ENCODE measurements at places on chromosomes 5 and 9.

- no peak for DNase-seq
Observed at GRCh38 chr9:78010445-78010844, 21.2 kb downstream of the GNAQ start.

- no peak for DNase-seq
Observed at GRCh38 chr5:135615581-135616260, 36.9 kb upstream of the CXCL14 start.

DNA sequence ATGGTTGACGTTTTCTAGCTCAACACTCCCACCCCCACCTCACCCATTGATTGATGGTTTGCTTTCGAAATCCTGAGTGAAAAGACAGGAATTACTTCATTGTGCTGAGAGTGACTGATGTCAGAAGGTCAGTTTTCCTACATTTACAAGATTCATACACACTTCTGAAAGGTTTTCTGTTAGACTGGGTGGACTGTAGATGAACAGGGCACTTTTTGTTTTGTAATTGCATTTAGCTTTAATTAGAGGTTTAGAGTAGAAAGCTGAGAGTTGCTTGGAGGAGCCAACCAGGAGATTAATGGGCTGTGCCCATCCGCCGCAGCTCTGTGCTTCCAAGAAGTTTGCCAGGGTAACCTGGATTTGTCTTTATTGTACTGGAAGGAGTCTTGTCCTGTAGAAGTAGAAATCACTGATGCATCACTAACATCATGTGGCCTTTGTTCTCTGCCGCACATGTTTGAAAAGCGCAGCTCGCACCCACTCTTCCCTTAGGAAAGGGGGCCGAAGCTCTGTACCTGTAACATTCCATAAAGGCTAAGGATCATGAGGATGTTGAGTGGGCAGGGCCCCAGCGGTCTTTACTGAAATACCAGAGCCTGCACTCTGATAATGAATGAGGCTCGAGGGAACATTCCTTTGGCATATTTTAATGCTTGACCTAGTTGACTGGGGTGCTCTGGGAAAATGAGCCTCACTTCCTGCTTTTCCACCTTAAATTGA lies 267.6 kb upstream of the DMRT1 start:
- no peak for DNase-seq

DNA sequence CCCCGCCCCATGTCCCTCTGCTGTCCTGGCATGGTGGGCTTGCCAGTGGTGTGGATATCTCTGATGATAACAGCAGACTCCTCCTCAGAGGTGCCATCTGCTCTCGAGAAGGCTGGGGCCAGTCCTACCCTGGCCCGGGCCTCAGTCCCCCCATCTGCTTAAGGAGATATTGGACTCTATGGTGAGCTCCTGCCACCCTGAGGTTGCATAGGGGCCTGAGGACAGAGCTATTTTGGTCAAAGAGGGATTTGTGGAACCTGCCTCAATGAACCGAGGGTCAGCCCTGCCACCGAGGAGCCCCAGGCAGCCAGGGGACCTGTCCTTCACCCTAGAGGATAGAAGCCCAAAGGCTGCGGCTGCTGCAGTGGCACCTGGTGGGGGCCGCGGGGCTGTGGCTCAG lies 32.6 kb downstream of the NTNG2 start:
- DNase-seq = no peak

DNA sequence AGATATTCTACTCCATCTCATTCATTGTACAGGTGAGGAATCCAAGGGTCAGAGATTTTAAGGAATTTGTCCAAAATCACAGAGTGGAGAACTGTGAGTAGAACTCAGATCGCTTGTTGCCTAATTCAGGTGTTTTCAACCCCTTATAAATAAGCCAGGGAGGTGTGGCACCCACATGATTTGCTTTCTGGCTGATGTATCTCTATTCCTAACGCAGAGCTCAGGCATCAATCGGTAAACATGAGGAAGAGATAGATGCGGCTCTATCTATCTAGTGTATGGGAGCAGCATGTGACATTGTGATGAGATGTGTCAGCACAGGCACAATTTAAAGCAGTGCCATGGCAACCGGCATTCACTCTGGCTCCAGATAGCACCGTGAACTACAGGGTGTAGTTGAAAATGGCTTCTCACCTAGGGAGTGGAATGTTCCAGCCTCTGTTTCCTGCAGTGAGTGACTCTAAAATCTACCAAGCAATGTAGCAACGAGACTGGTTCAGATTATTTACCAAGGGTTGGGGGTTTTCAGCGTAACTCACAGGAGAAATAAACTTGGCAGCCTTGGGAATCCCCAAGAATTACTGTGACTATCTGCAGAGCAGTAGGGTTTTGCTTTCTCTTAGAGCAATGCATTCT lies 53.4 kb upstream of the SUB1 start:
- DNase-seq = no peak

GRCh38 chr5:102811972-102812371 lies 56.9 kb downstream of the PAM start:
- DNase-seq = no peak

DNA sequence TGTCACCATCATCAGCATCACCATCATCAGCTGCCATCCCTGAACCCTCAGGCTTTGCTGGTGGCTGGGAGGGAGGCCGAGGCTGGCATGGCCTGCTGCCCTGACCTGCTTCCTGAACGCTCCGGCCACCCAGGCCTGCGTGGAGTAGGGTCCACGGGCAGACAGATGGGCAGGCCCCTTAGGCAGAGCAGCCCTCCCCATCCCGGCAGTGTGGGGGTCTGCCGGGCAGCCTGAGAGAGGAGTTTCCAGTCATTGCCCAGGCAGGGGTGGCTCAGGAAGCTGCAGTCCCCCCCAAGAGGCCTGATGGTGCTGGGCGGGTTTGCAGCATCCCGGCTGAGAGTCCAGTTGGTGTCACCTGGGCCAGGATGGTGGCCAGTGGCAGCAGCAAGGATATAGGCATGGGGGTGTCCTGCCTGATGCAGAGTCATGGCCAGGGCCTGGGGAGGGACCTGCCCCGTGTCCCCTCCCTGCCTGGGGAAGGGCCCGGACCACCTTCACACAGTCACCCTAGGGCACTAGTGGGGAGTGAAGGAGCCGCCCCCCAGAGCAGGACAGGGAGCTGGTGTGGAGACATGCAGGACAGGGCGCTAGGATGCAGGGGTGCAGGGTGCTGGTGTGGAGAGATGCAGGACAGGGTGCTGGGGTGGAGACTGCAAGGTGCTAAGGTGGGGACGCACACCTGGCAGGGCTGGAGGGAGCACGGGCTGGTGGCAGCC lies 7.7 kb upstream of the EGFL7 start:
- no peak for DNase-seq

DNA sequence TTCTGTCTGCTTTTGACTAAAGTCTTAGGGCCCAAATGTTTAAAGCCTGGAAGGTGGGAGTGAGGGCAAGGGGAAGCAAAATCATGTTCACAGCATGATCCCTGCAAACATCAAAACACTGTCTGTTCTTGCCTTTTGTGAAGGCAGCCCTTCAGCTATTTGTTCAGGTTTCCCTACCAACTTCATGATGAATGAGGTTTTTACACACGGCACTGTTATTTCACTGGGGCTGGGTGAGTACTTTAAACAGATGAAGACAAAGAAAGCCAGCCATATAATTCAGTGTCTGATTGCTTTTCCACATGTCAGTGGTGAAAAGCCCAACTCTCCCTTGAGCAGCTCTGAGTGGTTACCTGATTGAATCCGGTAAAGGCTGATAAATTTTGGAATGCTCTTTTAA lies 224.7 kb upstream of the GRAMD2B start:
- no peak for DNase-seq

DNA sequence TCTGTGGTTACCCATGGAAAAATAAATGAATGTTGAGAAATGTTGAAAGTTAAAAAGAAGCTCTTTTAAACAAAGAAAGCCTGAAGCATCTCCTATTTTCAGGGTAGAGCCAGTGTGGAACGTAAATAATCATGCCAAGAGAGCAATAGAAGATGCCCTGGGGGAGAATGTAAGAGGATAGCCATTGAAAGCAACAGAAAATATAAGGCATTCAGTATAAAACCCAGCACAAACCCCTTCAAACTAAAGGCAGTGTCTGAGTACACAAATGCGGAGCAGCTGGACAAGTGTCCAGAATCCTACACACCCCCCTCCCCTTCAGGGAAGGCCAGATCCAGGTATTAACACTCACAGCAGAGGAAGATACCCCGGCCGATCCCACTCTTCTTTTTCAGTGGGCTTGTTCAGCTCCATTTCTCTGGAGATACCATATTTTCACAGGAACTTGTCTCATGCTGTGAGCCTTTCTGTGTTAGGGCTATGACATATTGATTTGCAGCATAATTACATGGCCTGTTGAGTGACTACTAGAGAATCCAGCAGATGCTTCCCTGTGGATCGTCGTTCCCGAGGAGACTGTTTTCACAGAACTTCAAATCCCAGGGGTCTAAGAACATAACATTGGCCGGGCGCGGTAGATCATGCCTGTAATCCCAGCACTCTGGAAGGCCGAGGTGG lies 101.2 kb downstream of the PLK2 start:
- no peak for DNase-seq

- DNase-seq = no peak
Observed at GRCh38 chr5:93621327-93621798, 38.3 kb downstream of the NR2F1 start.

DNA sequence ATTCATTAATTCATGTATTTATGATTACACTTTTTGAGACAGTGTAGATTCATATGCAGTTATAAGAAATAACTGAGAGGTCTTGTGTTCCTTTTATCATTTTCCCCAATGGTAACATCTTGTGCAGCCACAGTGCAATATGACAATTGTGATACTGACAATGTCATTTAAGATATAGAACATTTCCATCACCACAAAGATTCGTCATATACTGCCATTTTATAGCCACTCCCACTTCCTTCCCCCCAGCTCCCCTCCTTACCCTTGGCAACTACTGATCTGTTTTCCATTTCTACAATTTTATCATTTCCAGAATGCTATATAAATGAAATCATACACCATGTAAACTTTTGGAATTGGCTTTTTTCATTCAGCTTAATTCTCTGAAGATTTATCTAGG lies 53.8 kb downstream of the NR2F1 start:
- DNase-seq = no peak

GRCh38 chr5:160183075-160183474 lies 46.2 kb upstream of the FABP6 start:
- DNase-seq = no peak

- DNase-seq = peak; percentile 71
Observed at GRCh38 chr9:113340011-113340699, at the start of gene WDR31. TSS of gene WDR31 (minus strand) at chr9:113340275. CDS start at chr9:113332022, 8,253 bp downstream.

DNA sequence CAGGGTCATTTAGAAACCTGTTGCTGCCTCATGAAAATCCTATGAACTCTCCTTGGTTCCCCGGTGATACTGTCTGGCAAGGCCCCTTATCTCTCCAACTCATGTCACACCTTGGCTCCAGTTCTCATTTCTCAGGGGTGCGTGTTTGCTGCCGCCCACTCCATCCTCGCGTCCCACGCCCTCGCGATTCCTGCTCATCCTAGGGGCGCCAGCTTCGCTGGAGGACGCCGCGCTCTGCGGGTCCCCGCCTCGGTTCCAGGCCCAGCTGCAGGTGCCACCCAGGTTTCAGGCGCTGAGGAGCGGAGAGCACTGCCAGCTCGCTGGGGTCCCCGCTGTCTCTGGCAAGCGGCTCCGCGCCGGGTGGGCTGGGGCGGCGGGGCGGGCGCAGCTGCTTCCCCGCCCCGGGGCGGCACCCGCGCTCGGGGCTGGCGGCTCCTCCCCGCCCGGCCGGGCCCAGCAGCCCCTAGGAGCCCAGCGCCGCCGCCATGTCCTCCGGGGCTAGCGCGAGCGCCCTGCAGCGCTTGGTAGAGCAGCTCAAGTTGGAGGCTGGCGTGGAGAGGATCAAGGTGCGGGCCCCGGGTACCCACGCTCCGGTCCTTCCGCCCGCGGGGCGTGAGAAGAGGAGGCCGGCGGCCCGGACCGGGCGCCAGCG lies at the start of gene GNG10:
Gene GNG10, plus strand, starts transcription at position 456 of the 652 bp plus-strand sequence. Its CDS starts 30 bp downstream, at position 486.
- no peak for DNase-seq

- DNase-seq = no peak
Observed at GRCh38 chr9:21710548-21711191, 91.8 kb upstream of the MTAP start.

- DNase-seq = no peak
Observed at GRCh38 chr5:55530669-55531068, 4.1 kb downstream of the PLPP1 start.

GRCh38 chr5:100188339-100188738 lies 346.8 kb upstream of the FAM174A start:
- no peak for DNase-seq

DNA sequence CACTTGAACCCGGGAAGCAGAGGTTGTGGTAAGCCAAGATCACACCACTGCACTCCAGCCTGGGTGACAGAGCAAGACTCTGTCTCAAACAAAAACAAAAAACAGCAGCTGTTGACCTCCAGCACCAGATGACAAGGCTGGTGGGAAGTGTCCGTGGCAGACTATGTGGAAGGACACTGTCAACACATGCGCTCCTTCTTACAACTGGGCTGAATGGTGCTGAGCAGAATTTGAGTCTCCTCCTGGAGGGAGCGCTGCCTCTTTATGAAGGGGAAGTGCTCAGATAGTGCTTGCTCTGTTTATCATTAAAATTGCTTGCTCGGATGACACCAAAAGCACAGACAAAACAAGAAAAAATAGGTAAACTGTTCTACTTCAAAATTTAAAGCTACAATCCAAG lies 9.2 kb upstream of the CFAP157 start:
- DNase-seq = no peak

DNA sequence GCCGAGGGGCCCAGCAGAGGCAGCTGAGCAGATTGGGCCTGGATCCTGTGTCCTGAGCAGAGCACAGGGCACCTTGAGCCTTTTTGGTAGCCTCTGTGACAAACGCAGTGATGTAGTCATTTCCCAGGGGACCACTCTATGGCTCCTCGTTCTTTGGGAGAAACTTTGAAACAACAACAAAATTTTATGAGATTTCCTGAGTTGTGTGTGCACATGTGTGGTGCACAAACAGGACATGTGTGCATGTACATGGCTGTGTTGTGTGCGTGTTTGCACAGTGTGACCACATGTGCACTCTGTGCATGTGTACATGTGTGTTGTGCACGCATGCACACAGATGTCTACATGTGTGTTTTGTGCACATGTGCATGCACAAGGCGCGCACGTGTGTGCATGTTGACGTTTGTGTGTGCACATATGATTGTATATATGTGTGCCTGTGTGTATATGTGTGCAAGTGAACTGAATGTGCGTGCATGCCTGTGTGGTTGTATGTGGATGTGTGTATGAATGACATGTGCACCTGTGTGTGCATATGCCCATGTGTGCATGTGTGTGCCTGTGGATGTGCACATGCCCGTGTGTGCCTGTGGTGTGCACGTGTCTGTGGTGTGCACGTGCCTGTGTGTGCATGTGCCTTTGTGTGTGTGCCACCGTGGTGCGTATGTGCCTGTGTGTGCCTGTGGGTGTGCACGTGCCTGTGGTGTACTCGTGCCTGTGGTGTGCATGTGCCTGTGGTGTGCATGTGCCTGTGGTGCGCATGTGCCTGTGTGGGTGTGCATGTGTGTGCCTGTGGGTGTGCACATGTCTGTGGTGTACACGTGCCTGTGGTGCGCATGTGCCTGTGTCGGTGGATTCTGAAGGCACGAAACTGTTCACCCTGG lies 221.6 kb downstream of the CACNA1B start:
- no peak for DNase-seq

All from AG09319 (cell line).